CD4-positive, alpha-beta T cell (primary cell): ENCODE measurements at places on chromosomes 6 and 20.

DNA sequence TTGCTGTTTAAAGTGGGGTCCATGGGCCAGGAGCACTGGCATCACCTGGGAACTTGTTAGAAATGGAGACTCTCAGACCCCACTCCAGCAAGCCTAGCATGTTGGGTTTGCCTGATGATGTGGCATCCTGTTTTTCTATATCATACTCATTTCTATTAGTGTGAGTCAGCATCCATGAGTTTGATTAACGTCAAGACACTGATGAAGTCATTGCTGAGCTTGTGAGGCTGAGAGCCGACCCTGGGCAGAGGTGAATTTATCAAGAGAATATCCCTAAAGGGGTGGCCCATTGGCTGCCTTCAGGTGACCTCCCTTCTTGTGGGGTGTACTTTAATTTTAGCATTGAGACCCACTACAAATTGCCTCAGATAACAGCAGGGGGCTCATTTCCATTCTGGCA is 43.4 kb upstream of the RNF144B start:
- no peak for DNase-seq

- DNase-seq: no peak
Measured at GRCh38 chr6:132736239-132736638, 21.5 kb downstream of the VNN2 start.

DNA sequence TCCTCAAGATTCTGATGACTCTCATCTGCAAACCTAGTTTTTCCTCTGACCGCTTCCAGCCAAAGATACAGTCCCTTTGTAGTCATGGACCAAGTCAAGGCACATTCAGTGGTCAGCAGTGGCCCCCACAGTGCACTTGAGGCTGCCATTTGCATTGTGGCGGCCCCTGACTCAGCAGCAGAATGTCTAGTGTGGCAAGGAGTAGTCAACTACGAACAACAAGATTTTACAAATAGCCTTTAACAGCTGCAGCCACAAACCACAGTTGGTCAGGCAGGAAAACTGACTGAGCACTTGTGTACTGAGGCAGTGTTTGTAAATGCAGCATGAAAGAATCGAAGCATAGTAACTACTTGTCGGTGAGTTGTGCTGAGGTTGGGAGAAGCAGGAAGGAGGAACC is 49.6 kb downstream of the SLC2A12 start:
- DNase-seq: no peak

DNA sequence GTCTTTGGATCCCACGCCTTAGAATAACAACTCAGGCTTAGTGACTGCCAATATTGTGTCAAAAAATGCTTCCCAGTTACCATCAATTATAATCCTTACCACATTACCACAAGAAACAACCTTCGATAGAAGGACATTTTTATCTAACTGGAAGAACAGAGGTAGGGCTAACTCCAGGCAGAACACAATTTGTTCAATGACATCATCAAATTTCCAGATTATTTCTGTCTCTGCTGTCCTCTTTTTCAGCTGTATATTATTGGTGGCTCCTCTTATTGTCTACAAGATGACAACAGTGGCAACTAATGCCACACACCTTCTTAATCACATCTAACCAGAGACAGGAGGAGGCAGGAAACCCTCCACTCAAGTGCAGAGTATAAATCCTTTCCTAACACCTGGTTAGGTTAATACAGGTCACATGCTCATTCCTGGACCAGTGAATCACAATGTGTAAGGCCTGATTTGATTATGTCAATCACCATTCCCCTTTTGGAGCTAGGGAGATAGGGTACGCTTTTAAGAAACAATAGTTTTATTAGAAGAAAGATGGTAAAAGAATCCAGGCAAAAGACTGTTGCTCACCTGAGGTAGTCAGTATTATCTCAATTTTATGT is 18.0 kb downstream of the KHDC1L start:
- no peak for DNase-seq

- DNase-seq: no peak
Measured at GRCh38 chr6:13787137-13787536, 27.2 kb downstream of the MCUR1 start.

- no peak for DNase-seq
Measured at GRCh38 chr20:53685070-53685595, 91.5 kb upstream of the ZNF217 start.

DNA sequence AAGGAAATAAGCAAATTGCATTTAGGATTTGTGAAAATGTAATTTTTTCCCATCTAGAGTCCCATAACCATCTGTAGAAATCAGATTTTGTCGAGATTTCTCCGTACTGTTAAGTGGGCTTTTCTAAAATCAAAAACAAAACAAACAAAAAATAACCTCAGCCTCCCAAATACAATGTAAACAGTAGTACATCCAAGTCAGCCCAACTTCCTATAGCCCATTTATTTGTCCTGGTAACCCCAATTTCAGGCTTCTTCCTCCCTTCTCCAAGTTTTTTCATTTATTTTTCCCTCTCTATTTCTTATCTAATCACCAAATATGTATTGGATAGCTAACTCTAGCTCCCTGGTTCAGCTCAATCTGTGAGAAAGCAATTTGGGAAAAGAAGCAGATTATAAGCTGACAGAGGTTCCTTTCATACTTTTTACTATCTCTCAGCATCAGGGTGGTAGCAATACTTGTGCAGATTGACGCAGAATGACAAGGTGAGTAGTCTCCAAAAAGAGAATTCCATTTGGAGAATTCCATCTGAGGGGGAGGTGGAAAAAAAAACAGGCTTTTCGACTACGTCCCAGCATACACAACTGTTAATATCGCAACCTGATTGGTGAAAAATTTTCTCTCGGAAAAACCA is 132.6 kb upstream of the BTN3A2 start:
- no peak for DNase-seq
